ENCODE measurements at places on chromosomes 2 and 18.

GRCh38 chr2:196229013-196229412, 57.6 kb upstream of the STK17B start:
- DNase-seq = no peak

DNA sequence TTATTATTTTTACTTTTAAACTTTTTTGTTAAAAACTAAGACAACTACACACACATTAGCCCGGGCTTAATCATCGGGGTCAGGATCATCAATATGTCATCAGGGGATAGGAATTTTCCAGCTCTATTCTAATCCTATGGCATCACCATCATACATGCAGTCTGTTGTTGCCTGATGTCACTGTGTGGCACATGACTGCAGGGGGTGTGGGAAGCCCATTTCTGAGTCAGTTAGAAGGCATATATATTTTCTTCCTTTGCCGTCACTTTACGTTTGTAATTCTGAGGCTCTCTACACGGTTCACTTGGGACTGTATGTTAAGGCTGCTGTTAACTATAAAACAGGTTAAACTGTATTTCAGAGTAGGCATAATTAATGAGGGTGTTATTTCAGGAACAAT, 144.4 kb upstream of the ITGA6 start:
- DNase-seq = no peak

DNA sequence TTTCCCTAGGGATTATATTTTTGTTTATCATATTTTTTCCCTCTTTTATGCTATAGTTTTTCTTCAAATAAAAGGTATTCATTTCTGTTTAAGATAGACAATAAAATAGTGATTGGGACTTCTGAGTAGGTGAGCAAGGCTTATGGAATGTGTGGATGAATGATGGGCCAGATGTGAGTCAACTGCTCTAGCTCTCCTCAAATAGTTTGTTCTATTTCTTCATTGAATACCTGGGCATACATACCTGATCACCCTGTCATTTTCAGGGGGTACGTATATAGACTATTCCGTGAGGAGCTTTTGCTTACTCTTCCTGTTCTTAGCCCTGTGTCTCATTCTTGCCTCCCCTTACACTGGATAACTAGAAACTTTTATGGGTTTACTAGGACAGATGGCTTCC, 41.9 kb downstream of the BABAM2 start:
- DNase-seq = no peak

DNA sequence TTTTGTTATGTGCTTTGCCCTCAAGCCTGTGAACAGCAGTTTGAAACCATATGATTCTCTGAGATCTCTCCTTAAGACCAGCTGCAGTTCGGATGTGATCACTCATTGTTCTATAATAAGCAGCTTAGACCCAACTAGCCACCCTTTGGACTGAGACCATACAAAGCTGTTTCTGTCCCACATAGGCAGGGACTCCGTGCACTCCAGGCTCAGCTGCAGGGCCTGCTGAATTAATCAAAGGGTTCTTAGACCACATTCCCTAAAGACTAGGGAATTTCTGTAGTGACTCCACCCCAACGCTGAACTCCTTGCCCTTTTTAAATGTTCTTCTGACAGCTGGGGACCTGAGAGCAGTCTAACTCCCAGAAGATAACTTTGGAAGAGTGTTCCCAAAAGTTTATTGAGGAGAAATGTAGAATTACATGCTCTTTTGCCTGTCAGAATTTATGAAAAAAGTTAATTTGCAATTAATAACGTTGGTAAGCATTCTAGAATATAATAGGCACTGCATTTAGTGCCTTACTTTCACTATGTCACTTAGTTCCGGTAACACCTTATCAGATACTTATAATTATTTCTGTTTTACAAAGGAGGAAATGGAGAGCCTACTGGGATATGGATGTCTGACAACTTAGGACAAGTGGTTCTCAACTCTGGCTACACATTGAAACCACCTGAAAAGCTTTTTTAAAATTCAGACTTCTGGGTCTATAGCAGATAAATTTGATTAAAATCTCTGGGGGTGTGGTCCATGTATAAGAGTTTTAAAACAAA, 42.3 kb downstream of the GULP1 start:
- DNase-seq = no peak

DNA sequence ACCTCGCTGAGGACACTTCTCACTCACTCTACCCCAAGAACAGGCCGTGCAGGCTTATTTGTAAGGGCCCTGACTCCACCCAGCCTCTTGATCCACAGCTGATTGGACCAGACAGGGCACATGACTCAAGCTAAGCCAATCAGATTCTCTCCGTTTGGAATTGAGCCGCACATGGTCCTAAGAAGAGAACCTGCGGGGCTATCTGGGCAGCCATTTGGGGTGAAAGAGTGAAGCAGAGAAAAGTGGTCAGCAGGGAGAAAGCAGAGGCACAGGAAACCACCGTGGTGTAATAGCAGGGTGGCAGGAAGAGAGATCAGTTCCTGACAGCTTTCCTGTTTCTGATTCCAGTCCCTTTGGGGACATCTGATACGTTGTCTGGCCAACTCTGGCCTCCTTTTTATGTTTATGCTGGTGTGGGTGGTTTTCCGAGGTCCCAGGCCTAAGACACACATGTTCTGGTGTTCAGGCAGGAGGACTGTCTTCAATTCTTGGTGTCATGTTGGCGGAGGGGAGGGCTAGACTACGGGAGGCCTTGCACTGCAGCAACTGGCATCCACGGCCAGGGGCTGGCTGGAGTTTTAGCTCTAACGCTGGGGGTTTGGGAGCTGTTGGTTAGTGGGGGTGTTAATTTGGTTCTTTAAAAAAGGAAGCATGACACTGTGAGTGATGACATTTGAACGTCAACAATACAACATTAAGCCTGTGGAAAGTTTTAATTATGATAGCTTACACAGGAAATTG, 26.1 kb upstream of the SPTBN1 start:
- no peak for DNase-seq

DNA sequence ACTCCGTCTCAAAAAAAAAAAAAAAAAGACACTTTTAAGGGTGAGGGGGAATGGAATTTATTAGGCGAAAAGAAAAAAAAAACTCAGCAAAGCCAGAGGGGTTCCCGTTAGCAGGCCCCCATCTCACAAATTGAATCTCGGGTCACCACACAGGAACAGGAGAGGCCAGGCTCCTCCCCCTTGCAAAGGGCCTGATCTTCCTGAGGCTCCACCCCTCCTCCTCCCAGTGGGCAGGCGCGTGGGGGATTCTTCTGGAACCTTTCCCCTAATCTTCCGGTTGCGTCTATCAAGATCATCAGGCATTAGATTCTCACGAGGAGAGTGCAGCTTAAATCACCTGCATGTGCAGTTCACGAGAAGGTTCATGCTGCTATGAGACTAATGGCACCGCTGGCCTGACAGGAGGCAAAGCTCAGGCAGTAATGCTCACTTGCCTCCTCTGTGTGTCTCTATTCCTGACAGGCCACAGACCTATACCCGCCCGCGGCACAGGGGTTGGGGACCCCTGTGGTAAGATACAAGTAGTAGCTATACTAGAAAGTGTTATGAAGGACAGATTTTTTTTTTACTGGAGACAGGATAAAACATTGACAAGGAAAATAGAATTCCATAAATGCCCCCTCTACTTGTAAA, 45.8 kb downstream of the TAF4B start:
- no peak for DNase-seq

- no peak for DNase-seq
These were observed 99.8 kb upstream of the RAB6C start for GRCh38 chr2:129879614-129880180.

DNA sequence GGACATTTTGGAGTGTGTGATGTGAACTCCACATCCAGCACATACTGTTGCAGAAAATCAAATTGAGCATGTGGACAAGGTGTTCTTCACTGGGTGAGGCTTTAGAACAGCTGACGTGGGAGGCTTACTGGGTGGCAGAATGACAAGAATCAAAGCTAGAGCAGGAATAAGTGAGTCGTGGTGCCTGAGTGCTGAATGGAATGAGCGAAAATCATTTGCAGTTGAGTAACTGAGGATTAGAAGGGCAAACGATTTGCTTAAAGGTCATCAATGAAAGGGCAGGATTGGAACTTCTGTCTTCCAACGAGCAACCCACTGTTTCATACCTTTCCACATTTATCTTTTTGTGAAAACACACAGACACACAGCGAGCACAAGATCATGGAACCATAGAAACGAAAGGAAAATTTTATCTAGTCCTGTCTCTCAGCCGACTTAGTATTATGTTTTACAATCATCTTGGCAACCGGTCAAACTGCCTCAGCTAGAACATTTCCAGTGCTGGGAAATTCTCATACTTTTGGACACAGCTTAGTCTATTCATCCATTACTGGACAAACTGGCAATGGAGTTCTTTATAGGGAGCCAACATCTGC, 7.2 kb upstream of the DAW1 start:
- no peak for DNase-seq

DNA sequence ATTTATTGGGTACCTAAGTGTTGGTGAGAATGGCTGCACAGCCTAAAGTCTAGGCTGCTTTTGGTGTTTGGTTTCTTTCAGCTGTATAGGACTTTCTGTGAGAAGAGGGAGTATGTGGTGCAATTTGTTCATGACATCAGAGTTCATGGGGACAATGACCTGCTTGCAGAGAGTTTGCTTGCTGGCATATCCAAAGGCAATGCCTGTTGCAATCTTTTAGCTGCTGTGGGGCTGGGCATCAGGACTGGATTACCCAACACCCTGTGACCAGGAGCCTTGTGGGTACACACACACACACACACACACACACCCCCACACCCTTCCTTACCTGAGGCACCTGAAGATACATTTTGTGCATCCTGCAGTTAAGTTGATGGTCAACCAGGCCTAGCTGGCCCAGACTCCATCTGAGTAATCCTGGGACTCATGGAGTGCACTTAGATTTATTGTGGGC, 68.4 kb downstream of the LIPG start:
- no peak for DNase-seq

GRCh38 chr18:68623342-68623741, 91.6 kb downstream of the TMX3 start:
- DNase-seq = no peak

DNA sequence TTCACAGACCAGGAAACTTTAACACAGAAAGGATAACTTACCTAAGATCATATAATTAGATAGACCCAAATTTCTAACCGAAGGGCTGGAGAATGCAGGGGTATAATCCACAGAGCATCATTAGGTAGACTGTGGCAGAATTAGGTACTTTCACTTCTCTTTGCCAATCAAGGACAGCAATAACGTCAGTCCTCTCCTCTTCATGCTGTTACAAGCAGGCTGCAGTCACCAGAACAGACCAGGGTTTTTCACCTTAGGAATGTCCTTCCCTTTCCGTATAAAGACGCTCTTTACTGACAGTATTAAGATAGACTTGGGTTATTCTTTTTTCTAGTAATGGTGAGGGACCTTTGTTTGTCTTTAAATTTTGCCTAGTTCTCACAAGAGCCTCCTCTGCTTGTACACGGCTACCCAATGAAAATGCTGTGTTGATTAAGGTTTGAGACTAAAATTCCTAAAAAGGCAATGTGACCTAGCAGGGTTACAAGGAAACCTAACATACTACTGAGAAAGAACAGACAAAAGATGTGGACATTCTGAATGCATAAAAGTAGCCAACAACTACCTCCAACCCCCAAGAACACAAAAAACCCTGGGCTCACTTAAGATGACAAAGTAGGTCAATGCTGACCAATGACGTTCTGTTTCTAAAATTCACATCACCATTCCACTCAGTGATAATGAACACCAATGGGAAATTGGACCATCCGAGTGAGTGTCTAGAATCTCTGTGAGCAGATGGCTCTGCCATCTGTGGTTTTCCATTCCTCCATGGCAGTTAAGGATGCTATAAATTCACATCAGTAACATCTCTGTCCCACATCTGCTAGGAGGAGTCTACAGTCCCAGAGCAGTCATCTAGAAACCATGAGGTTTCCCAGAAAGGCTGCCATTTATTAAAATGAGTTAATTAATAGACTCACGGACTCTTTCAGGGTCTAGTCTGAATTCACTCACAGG, 2.1 kb downstream of the PDIA6 start:
- no peak for DNase-seq

DNA sequence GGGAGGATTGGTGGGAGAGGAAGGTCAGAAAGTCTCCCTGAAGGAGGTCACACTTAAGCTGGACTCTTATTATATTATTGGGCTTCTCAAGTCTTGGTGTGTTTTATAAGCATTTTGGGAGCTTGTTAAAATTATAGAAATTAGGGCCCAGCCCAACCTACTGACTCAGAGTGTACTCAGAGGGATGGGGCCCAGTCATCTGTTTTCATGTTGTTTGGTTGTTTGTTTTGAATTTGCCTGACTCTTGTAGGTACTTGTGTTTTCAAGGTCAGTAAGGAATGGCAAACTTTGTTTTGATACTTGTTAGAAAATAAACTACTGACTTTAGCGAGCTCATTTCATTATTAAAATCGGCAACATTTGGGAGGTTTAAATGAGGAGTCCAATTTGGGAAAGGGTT, 152.0 kb downstream of the INSIG2 start:
- DNase-seq = no peak

- no peak for DNase-seq
These were observed 215.0 kb downstream of the IRS1 start for GRCh38 chr2:226584518-226585055.

GRCh38 chr18:44699572-44700261, 19.0 kb downstream of the SETBP1 start:
- DNase-seq = no peak

DNA sequence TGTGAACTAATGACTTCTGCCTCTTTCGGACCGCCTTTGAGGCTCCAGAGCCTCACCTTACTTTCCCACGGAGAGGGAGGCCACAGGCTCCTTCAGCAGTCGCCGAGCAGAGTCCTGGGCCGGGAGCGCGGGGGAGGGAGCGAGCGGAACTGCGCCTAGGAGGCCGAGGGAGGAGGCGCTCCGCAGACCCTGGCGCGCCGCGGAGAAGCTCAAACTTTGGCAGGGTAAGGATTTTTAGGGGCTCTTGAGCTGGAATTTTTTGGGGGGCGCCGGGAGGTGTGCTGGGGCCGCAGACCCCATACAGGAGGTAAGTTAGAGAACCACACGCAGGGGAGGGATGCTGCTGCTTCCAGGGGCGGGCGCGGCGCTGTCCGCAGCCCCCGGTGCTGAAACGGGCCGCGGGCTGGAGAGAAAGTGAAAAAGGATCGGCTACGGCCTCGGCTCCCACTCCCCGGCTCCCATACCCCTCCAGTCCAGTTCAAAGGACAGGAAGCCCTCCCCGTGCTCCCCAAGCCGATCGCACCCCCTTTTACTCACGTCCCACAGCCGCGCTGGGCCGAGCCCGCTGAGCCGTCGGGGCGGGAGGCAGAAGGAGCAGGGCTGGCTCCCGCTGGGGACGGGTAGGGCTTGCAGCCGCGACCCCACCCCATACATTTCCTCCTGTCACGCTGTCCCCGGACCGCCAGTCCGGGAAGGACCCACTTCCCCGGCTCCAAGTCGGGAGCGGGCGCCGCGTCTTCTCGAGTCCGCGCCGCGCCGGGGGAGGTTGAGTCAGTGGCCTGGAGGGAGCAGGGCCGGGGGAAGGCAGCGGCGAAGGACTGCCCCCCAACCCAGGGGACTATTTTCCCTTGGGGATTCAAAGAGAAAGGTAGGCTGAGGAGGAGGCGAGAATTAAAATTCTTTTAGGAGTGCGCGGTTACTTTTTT, at the start of gene CNGA3:
CNGA3 (plus strand) TSS at position 146 of the 926 bp plus-strand sequence. CDS start 23,520 bp downstream, outside the sequence.
- DNase-seq = no peak

- no peak for DNase-seq
These were observed 62.1 kb upstream of the SLC16A14 start for GRCh38 chr2:230130668-230131364.

Measured in activated CD8-positive, alpha-beta memory T cell treated with anti-CD3 and anti-CD28 coated beads for 4 hours (primary cell).